ELF-1 (cell line): ENCODE measurements at places on chromosomes 16 and 17.
A peak's percentile ranks its signal among the peaks of the same experiment; 100 is the strongest.

- no peak for DNase-seq
Observed at GRCh38 chr16:88102597-88102996, 151.4 kb downstream of the BANP start.

DNA sequence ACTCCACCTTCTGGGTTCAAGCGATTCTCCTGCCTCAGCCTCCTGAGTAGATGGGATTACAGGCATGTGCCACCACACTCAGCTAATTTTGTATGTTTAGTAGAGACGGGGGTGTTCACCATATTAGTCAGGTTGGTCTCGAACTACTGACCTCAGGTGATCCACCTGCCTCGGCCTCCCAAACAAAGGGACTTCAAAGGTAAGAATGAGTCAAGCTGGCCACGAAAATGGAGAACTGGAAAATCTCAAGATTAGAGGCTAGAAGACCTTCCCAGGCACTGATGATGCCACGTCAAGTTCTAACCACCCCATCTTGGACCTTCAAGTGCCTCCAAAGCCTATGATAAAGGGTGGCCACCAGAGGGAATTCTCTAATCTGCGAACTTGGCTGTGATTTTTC lies 1.3 kb upstream of the CCL15 start:
- no peak for DNase-seq

- DNase-seq: peak; percentile 32
Observed at GRCh38 chr16:74862743-74863244, 88.2 kb upstream of the FA2H start.

DNA sequence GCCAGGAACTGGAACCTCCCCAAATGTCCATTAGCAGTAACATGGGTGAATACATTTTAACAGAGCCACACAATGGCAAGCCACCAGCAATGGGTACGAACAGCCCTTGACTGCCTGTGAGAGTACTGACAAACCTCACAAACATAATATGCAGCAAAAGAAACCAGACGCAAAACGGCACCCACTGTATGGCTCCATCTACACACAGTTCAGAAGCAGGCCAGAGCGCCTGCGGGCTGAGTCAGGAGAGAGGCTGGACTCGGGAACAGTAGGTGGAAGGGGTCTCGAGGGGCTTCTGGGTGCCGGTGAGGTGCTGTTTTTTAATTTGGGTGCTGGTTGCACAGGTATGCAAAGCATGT lies 77.4 kb upstream of the TOB1 start:
- DNase-seq: no peak

- no peak for DNase-seq
Observed at GRCh38 chr16:86618431-86619238, 40.3 kb downstream of the FOXL1 start.

- no peak for DNase-seq
Observed at GRCh38 chr17:64174686-64175456, 44.9 kb upstream of the ERN1 start.

- no peak for DNase-seq
Observed at GRCh38 chr16:84334058-84334457, 34.3 kb upstream of the ATP2C2 start.

DNA sequence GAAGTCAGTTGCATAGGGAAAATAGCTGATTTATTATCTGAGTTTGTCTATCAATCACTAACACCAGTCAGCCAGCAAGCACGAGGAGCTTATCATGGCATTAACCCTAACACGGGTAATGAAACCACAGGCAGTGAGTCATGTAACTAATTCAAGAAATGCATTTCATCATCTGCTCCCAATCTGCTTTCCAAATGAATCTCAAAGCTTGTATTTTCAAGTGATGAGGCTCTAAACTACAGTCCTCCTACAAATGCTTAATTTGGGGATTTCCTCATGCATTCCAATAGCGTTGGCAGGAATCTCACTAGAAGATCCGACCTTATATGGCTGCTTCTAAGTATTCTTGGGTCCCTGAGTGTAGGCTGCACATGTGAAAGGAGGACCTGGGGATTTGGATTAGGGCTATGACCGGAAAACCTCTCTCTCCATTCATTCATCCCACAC lies 118.4 kb upstream of the HSBP1 start:
- no peak for DNase-seq

DNA sequence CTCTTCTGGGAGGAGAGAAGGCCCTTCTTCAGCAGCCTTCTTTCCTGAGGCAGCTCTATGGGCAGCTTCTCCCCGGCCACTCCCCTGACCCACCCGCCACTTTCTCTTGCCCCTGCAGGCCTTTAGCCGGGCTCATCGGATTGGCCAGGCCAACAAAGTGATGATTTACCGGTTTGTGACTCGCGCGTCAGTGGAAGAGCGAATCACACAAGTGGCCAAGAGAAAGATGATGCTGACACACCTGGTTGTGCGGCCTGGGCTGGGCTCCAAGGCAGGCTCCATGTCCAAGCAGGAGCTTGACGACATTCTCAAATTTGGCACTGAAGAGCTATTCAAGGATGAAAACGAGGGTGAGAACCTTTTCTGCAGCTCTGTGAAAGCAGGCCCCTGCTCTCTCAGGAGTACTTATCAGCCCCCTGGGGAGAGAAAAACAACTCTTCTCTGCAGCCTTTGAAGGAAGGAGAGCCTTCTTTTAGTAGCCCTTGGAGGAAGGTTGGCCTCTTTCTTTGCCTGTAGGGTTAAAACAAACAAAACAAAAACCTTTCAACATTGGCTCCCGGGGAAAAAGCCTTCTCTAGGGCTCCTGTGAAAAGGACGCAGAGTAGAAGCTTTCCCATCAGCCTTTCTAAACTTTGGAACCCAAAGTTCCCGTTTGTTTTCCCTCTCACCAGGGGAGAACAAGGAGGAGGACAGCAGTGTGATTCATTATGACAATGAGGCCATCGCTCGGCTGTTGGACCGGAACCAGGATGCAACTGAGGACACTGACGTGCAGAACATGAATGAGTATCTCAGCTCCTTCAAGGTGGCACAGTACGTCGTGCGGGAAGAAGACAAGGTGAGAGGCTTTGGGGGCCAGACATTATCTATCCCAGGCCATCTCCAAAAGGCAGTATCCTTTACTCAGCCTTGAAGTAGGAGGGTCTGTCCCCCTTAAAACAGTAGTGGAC lies 12.7 kb downstream of the RNF227 start:
- DNase-seq: peak; percentile 75

- DNase-seq: no peak
Observed at GRCh38 chr17:33688771-33689170, 395.7 kb upstream of the ASIC2 start.

DNA sequence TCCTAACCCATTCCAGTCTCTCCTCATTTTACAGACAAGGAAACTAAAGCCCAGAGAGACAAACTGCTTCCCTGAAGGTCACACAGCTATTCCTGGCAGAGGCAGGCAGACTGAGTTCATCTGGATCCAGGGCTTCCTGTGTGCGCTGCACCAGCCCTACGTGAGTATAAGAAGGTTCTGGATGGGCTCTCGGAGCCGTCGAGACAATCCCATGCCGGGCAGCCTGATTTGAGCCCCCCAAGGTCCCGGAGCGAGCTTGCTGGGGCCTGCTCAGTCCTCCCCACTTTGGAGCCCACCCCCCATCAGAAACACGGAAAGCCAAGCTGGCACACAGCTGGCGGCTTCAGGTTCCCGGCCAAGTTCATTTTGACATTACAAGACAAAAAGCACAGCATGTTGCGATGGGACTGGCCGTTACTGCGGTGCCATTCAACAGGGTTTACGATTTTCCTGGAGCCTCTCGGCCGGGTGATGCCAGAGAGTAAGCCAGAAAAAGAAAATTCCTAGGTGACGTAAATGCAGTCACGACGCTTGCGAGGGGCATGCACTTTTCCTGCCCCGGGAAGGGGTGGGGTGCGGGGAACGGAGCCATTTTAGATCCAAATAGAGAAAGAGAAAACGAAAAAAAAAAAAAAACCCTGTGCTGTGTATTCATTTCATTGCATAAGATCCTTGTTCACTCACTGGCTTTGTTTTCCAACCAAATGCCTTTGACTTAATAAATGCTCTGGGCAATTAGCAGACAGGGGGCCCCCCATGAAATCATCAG lies 167.1 kb upstream of the FOXF1 start:
- no peak for DNase-seq

DNA sequence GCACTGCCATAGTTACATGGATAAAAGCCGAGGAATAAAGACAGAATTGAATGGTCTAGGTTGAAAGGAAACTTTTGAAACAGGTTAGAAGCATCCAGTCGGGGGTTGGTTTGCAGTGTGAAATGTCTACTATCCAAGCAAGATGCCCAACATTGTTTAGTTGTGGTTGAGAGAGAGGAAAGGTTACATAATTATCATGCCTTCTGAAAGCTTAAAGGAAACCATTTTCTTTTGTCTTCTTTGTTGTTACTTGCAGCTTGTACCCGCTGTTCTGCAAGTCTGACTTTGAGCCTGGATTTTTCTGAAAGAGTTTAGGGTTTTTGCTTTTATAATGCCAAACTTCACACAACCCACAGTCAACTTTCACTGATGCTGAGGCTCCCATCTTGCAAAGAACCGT lies 167.9 kb downstream of the AXIN2 start:
- DNase-seq: no peak

DNA sequence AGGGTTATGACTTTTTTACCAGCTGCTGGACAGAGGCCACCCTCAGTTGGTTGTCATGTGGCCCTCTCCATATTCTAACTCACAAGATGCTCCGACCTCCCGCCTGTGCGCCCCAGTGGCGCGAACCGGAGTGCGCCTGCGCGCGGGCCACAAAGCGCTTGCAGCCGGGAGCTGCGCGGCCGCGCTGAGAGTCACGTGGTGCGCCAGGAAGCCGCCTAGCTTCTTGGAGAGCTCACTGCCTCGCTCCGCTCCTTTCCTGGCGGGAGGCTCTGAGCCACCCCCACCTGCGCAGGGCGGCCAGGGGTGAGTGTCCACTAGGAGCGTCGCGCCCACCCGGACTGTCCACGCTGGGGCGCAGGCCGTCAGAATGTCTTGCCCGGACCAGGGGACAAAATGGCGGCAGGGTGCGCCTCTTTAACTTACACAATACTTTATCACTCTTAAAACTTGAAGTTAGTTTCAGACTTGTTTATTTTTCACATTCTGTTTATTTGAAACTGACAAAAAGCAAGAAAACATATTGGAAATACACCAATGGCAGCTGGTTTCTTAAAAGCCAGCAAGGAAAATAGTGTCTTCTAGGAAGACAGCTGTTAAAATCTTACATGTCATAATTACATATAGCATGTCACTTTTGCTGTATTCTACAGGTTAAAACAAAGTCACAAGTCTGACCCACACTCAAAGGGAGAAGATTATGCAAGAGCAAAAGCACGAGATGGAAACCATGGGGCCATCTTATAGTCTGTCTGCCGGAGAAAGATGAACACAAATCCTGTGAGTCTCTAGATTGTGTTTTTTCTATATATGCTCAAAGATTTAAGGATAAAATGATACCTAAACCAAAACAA lies 357.9 kb downstream of the CNTNAP4 start:
- DNase-seq: peak; percentile 49

GRCh38 chr16:73308771-73309170 lies 260.8 kb upstream of the ZFHX3 start:
- DNase-seq: no peak

GRCh38 chr17:79083191-79083971 lies 8.8 kb downstream of the ENGASE start:
- DNase-seq: no peak

DNA sequence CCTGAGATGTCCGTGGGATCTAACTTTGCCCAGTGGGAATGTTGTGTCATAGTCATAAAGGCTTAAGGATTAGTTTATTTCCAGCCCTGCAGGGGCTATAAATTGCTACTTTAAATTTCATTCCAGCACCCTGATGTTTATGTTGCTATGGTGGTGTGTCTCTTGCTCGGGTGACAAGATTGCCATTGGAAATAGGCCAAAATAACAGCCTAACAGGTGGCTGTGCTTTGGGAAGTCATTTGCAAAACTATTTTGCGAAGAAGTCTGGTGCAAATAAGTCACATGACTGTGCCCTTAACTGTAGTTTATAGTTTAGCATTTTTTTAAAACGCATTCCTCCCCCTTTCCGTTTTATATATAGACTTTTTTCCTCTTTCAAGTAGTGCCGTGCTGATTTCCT lies 23.1 kb downstream of the PITPNC1 start:
- no peak for DNase-seq

- DNase-seq: no peak
Observed at GRCh38 chr17:63278728-63279442, 167.2 kb downstream of the CYB561 start.

DNA sequence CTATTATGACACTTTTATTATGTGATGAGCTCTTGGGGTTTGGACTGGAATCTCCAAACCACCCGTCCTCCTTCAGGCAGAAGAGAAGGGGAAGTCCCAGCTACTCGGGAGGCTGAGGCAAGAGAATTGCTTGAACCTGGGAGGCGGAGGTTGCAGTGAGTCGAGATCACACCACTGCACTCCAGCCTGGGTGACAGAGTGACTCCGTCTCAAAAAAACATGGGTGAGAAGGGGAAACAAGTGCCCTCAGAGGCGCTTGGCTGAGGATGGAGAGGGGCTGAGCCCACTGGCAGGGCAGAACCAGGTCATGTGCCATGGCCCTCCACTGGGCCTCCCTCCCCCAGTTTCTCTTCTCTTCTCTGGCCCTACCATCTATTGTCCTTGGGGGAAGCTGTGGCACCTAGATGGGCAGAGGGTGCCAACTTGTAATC lies 120.9 kb upstream of the SMURF2 start:
- DNase-seq: no peak

DNA sequence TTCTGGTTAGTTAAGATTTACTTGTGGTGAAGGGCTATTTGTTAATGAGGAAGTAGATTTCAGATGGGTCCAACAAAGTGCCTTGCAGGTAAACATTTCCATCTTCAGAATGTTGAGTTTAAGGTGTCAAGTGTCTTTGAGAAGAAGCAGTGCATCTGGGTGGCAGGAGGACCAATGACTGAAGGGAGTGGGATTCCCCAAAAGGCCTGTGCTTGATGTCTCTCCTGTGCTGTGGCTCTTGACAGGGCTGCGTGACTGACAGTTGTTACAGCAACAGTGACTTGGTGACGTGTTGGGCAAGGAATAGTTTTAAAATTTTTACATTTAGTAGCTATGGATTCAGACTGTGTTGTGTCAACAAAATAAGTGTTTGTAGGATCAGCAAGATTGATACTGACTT lies 149.9 kb downstream of the PHKB start:
- DNase-seq: no peak

- DNase-seq: no peak
Observed at GRCh38 chr17:29826114-29826692, 103.8 kb downstream of the SSH2 start.

DNA sequence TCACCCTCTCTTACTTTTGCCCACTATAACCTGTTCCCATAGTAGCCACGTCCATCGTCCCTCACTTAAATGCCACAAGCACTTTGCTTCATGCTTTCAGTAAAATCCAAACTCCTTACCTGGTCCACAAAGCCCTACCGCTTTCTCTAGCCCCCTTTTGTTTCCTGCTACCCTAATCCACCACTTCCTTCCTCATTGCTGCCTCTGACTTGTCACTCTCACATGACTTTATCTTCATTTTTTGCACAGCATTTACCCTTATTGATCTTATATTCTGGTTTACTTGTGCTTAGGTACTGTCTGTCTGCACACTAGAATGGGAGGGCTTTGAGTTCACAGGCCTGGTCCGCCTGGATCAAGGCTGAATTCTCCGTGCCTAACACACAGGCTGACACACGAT lies 340.0 kb downstream of the XYLT1 start:
- DNase-seq: no peak

GRCh38 chr17:73098919-73099318 lies 6.4 kb upstream of the SLC39A11 start:
- no peak for DNase-seq

- no peak for DNase-seq
Observed at GRCh38 chr16:78461496-78462287, 362.2 kb downstream of the WWOX start.

GRCh38 chr17:37384560-37385149 lies 8.9 kb downstream of the C17orf78 start:
- no peak for DNase-seq
